Suprapubic skin (tissue), 4 donors: ENCODE measurements at places on chromosomes 12 and 14. TPM values are rescaled to one million over a fixed set of nuclear protein-coding genes. Genes with fewer than 3 reads are reported as not detected.

DNA sequence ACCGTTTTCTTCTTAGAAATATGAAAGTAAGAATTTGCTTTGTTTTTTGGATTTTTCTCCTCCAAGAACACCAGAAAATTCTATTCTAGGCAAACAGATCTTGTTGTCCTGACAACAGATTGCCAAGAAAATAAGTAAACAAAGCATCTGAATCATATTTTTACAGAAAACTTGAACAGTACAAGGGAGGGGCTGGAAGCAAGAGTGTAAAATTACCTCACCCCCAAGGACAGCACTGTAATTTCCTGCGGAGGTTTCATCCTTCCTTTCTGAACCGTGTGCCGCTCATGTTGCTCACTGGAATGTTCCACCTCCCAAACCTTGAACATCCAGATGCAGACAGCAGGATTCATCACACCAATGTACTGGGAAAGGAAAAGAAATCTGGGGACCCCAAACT is 5.4 kb upstream of the CAMKK2 start:
- no peak for DNase-seq
- H3K27me3 ChIP-seq = no peaks in the 10 kb centered on the region
- peaks cover 11% of the 10 kb centered on the region for H3K4me1 ChIP-seq
- no peaks in the 10 kb centered on the region for H3K36me3 ChIP-seq

GRCh38 chr12:53931844-53932581 is 6.6 kb upstream of the HOXC13 start:
- no peak overlapping the region for H3K4me3 ChIP-seq
- peaks cover 99% of the 10 kb centered on the region for H3K27me3 ChIP-seq
- H3K36me3 ChIP-seq = no peaks in the 10 kb centered on the region
- no peak for DNase-seq
- H3K4me1 ChIP-seq = peaks cover 16% of the 10 kb centered on the region
- no peak overlapping the region for H3K27ac ChIP-seq

DNA sequence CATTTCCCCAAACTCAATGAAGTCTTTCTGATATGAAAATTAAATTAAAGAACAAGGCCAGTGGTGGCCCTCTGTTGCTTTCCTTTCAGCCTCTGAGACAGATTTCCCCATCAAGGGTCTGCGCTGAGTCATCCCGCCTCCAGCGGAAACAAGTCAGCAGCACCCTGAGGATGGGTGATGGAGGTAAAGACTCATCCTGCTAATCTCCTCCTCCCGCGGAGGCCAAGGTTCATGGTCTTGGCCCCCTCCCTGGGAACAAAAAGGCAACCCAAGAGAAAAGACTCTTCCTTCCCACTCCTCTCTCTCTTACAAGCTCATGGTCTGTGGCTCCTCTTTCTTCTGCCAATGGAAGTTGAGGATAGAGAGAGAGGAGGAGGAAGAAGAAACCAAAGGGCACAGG is 9.0 kb upstream of the NUMB start:
- H3K27ac ChIP-seq = no peak overlapping the region
- DNase-seq = no peak
- no peaks in the 10 kb centered on the region for H3K27me3 ChIP-seq
- no peaks in the 10 kb centered on the region for H3K36me3 ChIP-seq
- peaks cover 17% of the 10 kb centered on the region for H3K4me1 ChIP-seq
- H3K4me3 ChIP-seq = no peak overlapping the region

DNA sequence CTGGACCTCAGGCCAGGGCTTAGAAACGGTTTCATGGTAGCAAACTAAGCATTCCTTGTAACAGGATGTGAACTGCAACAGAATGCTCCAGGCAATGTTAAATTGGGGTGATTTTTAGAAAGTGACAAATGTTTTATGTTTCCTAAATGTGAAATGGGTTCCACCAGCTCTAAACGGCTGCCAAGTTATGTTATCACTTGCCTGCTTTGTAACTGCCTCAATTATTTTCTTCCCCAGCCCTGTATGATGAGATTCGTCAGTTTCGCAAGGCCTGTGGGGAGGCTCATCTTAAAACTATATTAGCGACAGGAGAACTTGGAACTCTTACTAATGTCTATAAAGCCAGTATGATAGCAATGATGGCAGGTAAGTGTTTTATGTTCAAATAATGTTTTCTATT is 70.9 kb downstream of the DERA start:
- DNase-seq = no peak
- H3K4me1 ChIP-seq = peaks cover 3% of the 10 kb centered on the region
- no peak overlapping the region for H3K4me3 ChIP-seq
- peaks cover 18% of the 10 kb centered on the region for H3K36me3 ChIP-seq
- H3K27me3 ChIP-seq = no peaks in the 10 kb centered on the region

The SLC5A8 gene
- 1.3 TPM for total RNA-seq

- H3K4me1 ChIP-seq = no peaks in the 10 kb centered on the region
- no peaks in the 10 kb centered on the region for H3K27me3 ChIP-seq
- no peaks in the 10 kb centered on the region for H3K36me3 ChIP-seq
- no peak overlapping the region for H3K27ac ChIP-seq
- DNase-seq = no peak
- H3K4me3 ChIP-seq = no peak overlapping the region
Observed at GRCh38 chr12:29945904-29946303, 162.2 kb upstream of the TMTC1 start.

DNA sequence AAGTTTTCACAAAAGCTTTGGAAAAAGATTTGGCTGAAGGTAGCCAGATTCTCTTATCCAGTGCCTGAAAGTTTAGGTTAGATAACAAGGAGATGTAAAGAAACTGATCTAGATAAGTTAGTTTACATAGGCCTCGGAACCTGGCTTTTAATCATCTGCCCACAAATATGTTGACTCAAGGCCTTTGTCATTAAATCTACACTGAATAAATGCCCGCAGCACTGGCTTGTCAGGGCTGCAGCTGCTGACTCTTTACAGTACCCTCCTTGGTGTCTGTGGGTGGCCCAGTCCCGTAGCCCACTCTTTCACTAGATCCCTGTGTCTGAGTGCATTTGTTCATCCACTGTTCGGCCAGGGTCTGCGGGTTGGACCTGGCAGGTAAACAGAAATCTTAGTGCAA is 58.0 kb downstream of the TMEM116 start:
- H3K4me3 ChIP-seq = no peak overlapping the region
- peaks cover 5% of the 10 kb centered on the region for H3K36me3 ChIP-seq
- no peaks in the 10 kb centered on the region for H3K27me3 ChIP-seq
- no peak for DNase-seq

The GPR132 gene
- total RNA-seq = 1.7 TPM

GRCh38 chr12:11069854-11070365 is 7.8 kb upstream of the TAS2R46 start:
- H3K27ac ChIP-seq = no peak overlapping the region
- H3K4me3 ChIP-seq = no peak overlapping the region
- DNase-seq = no peak

- H3K36me3 ChIP-seq = no peaks in the 10 kb centered on the region
- DNase-seq = no peak
- H3K4me3 ChIP-seq = no peak overlapping the region
- no peaks in the 10 kb centered on the region for H3K27me3 ChIP-seq
- H3K27ac ChIP-seq = no peak overlapping the region
Observed at GRCh38 chr14:75380656-75381055, 47.2 kb upstream of the JDP2 start.

DNA sequence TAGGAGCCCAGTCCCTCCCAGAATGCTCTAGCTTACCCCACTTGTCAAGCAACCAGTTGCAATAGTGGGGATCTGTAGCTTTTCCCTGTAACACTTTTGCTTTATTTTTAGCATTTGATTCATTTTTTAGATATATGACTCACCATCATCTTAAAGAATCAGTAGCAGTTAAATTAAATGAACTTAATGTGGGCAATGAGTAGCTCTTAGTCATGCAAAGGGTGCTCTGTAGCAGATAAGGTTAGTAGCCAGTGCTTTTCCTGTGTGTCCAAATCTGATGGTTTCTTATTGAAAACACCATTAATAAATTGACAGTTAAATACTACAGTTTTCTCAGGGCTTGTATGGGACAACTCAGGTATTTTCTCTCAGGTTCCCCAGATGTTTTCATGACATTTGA is 311.8 kb downstream of the RERGL start:
- H3K27ac ChIP-seq = no peak overlapping the region
- no peak for DNase-seq
- H3K4me3 ChIP-seq = no peak overlapping the region
- H3K27me3 ChIP-seq = no peaks in the 10 kb centered on the region

The ANKS1B gene
- total RNA-seq = 10.0 TPM

DNA sequence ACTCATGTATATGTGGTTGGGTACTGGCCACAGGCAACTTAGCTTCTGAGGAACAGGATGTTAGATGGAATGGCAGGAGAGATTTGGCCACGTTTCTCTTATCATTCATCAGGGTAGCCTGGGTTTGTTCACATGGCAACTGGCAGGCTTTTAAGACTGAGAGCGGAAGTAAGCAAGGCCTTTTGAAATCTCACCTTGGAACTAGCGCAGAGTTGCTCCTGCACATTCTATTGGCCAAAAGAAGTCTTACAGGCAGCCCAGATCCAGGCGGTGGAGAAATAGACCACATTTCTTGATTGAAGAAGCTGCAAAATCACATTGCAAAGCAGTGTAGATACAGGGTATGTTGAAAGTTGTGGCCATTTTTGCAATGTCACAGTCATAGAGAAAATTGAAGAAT is 3.7 kb downstream of the CLEC4A start:
- H3K4me1 ChIP-seq = no peaks in the 10 kb centered on the region
- H3K36me3 ChIP-seq = peaks cover 11% of the 10 kb centered on the region
- H3K27me3 ChIP-seq = no peaks in the 10 kb centered on the region
- no peak overlapping the region for H3K27ac ChIP-seq

The KLRC2 gene
- 0.89 TPM for total RNA-seq

GRCh38 chr12:124389138-124389724 is 94.3 kb downstream of the RFLNA start:
- H3K27ac ChIP-seq = peak overlapping the region; percentile 91
- peak; percentile 92 for DNase-seq
- peak overlapping the region; percentile 61 for H3K4me3 ChIP-seq
- H3K27me3 ChIP-seq = no peaks in the 10 kb centered on the region
- H3K36me3 ChIP-seq = peaks cover 27% of the 10 kb centered on the region

The SERPINA9 gene
- 1.8 TPM for total RNA-seq

GRCh38 chr14:51564460-51564859 is 87.2 kb upstream of the FRMD6 start:
- no peaks in the 10 kb centered on the region for H3K36me3 ChIP-seq
- no peak for DNase-seq
- peak overlapping the region; percentile 59 for H3K27ac ChIP-seq
- H3K4me3 ChIP-seq = no peak overlapping the region
- H3K4me1 ChIP-seq = peaks cover 14% of the 10 kb centered on the region
- no peaks in the 10 kb centered on the region for H3K27me3 ChIP-seq

The INHBE gene
- not detected for total RNA-seq

GRCh38 chr14:38770251-38770650 is 332.8 kb downstream of the SEC23A start:
- H3K4me1 ChIP-seq = no peaks in the 10 kb centered on the region
- no peak overlapping the region for H3K27ac ChIP-seq
- H3K4me3 ChIP-seq = no peak overlapping the region
- DNase-seq = no peak
- no peaks in the 10 kb centered on the region for H3K27me3 ChIP-seq

DNA sequence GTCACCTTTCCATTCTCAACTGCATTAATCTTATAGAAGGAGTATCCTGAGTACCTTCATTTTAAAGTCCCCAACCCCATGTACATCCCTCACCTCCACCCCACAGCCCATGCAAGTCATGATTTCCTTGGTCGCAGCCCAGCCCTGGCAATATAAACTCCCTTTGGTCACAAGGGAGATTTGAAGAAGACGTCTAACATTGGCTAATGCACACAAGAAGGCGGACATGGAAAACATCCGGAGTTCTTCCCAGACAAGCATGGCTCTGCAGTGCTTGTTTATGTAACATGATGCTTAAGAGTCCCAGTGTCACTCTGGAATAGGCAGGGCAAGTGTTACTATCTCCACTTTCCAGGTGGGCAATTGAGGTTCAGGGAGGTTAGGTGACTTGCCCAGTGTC is 277.6 kb downstream of the DPF3 start:
- DNase-seq = no peak
- peaks cover 18% of the 10 kb centered on the region for H3K4me1 ChIP-seq
- no peak overlapping the region for H3K27ac ChIP-seq
- H3K36me3 ChIP-seq = no peaks in the 10 kb centered on the region
- H3K27me3 ChIP-seq = no peaks in the 10 kb centered on the region
